ENCODE measurements at places on chromosomes 6 and 20. TPM values are rescaled to one million over a fixed set of nuclear protein-coding genes. Genes with fewer than 3 reads are reported as not detected.
A peak's percentile ranks its signal among the peaks of the same experiment; 100 is the strongest.

Gene PTCHD4
- not detected for total RNA-seq

DNA sequence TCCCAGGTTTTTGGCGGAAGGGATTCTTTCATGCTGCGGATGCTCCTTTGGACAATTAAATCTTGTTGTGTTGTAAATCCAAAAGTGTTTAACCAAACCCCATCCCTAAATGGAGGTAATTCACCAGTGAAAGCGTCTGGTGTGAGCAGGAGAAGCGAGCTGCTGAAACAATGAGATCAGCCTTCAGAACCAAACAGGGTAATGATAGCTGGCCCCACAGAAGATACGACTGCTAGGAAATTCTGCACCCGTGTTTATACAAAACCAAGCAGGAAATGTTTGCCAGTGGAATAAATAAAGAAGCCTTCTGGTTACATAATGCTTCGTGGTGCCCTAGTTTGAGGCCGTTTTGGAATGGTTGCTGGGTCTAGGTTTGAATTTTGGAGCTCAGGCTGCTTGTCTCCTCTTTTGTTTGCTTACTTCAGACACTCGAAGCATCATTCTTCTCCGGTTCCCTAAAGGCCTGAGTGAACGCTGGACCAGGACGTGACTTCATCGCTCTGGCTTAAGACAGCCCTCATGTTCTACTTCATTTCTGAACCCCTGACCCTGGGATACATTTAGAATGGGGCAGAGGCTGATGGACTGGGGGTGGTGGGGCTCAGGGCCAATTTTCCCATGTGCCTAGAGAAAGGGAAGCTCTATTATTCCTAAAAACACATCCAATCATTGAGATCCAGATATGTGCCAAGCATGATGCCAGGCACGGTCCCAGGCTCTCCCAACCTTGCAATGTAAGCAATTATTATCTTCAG is 61.6 kb upstream of the JAG1 start:
- no peak for DNase-seq

- DNase-seq = peak; percentile 37
Measured at GRCh38 chr6:166751051-166751595, 124.1 kb upstream of the RPS6KA2 start.

- DNase-seq = no peak
Measured at GRCh38 chr6:20711518-20711917, 177.3 kb downstream of the CDKAL1 start.

DNA sequence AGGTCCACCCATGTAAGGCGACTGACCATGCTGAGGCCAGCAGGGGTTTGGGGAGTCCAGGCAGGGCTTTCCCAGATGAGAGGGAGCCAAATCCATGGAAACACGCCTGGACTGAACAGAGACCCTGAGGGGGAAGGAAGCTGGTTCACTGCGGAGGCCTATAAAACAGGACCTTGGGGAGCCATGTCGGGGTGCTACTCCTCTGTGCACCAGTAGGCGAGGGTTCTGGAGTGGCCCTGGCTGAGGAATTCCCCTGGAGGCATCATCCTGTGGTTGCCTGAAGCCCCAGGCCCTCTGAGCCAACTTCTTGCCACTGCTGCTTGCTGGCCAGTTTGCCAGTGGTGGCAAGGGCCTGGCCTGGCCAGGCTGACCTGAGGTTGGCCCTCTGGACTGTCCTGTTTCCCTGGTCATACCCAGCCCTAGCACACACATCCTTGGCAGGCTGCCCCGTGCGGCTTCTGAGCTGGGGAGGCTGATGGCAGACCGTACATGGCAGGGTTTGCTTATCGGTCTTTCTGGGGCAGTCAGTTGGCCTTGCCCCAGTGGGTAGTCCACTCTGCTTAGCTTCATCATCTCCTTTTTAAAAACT is 2.2 kb upstream of the LRRN4 start:
- DNase-seq = no peak

GRCh38 chr6:30591008-30591407 is 19.8 kb downstream of the ABCF1 start:
- no peak for DNase-seq

GRCh38 chr6:23535101-23535500 is 590.9 kb upstream of the NRSN1 start:
- no peak for DNase-seq

Gene DSP
- total RNA-seq = 0.06 TPM

Gene PAX1
- not detected for total RNA-seq

DNA sequence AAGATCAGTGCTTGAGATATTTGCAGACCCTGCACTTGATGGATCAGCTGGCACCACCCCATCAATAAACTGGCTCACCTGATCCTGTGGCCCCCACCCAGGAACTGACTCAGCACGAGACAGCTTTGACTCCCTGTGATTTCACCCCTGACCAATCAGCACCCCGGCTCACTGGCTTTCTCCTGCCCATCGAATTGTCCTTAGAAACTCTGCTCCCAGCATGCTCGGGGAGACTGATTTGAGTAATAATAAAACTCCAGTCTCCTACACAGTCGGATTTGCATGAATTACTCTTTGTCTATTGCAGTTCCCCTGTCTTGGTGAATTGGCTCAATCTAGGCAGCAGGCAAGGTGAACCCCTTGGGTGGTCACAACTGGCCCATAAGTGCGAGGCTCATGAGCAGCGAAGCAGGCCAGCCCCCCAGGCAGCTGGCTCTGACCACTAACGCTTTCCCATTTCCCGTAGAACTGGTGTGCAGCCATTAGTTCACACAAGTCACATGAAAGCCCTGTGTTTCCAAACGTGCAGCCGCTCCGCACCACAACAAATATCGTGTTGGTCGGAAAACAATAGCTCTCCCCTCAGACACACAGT is 79.6 kb downstream of the RSPH3 start:
- DNase-seq = no peak

GRCh38 chr6:108958900-108959770 is 110.9 kb downstream of the ARMC2 start:
- peak; percentile 9 for DNase-seq

GRCh38 chr6:145373826-145374225 is 361.5 kb downstream of the EPM2A start:
- DNase-seq = no peak

- no peak for DNase-seq
Measured at GRCh38 chr6:26538572-26538902, 371 bp downstream of the HMGN4 start.

Gene TTLL9
- not detected for total RNA-seq
